NCI-H446 treated with DMSO at 0.1 percent for 48 hours (cell line): ENCODE measurements at places on chromosomes 1 and 21.

GRCh38 chr1:87733386-87733785, 404.7 kb downstream of the LMO4 start:
- DNase-seq: no peak

- no peak for DNase-seq
Measured at GRCh38 chr21:38342739-38343138, 85.9 kb downstream of the KCNJ15 start.

DNA sequence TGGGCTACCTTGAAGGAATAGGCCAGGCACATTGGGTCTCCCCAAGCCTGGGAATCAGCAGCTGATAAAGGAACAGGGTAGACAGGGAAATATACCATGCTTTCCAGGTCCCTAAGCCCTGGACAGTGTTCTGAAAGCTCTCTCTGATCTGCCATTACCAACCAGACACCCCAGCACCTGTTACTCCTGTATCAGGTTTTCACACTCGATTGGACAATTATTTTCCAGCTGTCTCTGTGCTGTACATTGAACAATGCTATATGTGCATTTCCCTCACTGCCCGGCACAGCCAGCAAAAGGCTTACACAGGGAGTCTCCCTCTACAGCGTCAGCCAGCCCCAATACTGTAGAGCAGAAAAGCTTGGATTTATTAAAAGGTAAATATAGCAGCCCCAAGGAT, 4.7 kb downstream of the CFAP45 start:
- DNase-seq: no peak

DNA sequence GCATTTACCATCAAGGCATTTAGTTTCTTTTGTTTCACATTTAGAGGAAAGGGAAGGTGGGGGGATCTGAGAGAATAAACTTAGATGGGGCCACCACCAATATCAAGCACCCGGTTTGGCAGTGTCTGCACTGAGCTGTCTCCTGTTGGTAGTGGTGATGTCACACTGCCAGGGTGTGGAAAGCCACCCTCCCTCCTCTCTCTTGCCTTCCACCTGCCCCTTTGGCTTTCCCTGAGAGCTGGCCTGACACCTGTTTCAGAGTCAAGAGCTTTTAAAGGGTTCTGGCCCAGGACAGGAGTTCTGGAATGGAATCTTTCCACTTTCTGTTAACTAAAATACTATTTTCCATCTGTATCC, 13.4 kb downstream of the ATF3 start:
- DNase-seq: no peak

DNA sequence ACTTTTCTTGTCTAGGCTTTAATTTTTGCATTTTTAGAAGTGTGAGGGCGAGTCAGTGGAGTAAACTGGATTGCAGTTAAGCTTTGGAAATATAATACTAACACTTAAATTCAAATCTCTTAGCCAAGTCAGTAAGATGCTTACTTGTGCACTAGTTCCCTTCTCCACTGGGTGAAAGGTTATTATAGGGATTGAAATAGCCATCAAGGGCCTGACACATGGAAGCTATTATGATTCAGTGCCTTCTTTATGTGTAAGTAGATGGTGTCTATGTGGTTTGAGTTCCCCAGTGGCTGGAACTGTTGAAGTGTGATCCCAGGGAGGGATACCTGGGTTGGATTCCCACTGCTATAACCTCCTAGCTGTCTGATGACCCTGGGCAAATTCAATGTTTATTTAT, 24.7 kb upstream of the DMRTA2 start:
- DNase-seq: no peak
